ENCODE measurements at places on chromosomes 6 and 20.

DNA sequence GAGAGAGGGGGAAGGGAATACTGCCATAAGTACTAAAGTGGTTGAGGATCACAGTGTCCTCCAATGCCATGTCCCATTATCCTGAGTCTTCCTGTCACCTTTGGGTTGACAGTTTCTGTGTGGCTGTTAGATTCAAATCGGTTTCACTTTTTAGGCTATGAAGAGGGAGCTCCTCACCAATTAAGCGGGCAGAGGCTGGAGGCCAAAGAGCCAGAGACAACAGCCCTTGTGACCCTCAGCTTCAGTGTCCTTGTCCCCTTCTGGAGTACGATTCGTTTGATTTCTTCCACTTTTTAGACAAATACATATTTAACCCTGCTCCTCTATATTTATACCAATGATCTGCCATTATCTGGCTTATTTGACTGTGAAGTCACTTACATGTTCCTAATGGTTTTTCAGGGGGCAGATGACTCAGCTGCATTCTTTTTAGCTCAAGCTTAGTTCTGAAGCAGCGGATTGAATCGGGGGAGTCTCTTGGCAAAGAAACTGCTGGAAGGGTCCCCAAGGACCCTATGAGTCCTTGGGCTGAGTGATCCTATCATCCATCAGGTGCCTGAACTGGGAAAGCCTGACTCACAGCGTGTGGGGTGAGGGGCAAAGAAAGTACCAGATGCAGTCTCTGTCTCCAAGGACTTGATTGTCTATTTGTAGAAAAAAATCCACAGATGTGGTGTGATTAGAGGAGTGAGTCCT lies 18.2 kb downstream of the FERMT1 start:
- DNase-seq = no peak

- DNase-seq = no peak
Measured at GRCh38 chr6:108805611-108806167, 42.5 kb upstream of the ARMC2 start.

- no peak for DNase-seq
Measured at GRCh38 chr6:42227173-42227850, 9.7 kb upstream of the MRPS10 start.

DNA sequence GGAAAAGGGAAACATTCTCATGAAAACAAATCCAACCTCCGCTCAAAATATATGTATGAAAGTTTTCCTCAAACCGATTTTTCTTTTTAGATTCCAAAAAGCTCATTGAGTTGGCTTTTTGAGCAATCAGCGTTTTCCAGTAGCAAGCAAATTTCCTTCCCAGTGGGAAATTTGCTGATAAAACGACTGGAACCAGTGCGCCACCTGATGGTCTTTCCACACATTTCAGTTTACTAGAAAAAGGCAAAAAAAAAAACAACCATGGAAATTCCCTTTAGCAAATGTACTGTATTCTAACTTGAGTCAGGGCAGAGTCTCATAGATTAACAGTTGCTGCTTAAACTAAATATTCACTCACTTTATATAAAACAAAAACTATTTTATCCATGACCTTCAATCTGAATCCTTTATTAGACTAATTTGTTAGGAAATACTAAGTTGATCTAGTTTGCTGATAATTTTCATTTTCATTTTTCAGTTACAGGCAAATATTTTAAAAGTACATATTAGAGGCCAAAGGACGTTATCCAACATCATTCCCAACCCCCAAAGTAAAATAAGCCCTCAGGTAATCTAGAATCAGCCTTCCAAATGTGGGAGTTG lies 271.5 kb downstream of the FOXA2 start:
- DNase-seq = no peak

GRCh38 chr20:9632265-9632664 lies 117.9 kb downstream of the LAMP5 start:
- no peak for DNase-seq

GRCh38 chr20:33811776-33812151 lies 616 bp downstream of the CHMP4B start:
- no peak for DNase-seq

DNA sequence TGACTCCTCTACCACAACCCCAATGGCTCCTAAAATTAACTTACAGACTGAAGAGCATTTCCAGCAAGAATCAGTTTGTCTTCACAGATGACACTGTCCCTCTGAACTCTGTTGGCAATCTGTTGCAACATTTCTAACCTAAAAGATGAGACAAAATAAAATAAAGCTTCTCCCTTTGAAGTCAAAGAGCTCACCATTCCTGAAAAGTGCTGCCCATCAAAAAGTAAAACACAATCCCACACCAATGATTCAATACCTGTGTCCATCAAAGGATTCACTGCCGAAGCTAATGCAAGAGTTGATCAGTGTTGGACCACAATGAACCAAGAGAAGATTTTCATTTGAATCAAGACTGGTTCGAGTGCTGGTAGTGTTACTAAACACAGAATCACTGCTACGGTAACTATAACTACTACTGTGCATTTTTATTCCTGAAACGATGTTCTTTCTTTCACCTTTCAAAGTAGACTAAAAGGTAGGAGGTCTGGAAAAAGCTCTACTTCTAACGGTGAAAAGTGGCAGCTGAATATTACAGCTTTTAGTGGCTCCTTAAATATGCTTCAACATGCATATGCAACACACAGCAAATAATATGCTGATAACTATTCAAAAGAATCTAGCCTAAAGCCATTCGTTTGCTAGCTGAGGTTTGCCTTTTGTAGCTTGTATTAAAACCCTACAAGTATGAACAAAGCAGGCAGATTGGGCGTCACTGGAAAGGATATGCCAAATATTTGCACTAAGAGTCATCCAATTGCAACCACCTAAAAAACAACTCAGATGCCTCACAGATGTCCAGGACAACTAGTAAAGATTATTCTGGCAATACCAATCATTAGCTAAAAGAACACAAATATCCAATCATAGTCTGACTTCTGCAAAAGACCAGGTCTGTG lies at the start of gene DST:
DST (minus strand) TSS at position 524 of the 896 bp plus-strand sequence.
- no peak for DNase-seq

- no peak for DNase-seq
Measured at GRCh38 chr6:158109748-158110147, 58.3 kb downstream of the SERAC1 start.

DNA sequence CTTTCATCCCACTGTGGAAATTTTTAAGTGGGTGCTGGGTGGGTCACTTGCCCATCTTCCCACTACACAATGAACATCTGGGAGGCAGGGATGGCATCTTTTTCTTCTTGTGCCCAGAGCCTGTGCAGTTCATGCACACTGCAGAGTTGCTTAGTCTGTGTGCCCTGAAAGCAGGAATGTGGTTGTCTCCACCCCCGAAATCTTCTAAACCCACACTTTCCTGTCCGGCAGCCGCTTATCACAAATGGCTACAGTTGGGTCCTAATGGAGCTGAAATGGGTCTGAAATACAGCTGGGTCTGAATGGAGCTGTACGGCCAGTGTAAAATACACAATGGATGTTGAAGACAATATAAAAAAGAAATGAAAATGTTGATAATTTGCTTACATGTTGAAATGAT lies 112.1 kb upstream of the PMEPA1 start:
- no peak for DNase-seq

DNA sequence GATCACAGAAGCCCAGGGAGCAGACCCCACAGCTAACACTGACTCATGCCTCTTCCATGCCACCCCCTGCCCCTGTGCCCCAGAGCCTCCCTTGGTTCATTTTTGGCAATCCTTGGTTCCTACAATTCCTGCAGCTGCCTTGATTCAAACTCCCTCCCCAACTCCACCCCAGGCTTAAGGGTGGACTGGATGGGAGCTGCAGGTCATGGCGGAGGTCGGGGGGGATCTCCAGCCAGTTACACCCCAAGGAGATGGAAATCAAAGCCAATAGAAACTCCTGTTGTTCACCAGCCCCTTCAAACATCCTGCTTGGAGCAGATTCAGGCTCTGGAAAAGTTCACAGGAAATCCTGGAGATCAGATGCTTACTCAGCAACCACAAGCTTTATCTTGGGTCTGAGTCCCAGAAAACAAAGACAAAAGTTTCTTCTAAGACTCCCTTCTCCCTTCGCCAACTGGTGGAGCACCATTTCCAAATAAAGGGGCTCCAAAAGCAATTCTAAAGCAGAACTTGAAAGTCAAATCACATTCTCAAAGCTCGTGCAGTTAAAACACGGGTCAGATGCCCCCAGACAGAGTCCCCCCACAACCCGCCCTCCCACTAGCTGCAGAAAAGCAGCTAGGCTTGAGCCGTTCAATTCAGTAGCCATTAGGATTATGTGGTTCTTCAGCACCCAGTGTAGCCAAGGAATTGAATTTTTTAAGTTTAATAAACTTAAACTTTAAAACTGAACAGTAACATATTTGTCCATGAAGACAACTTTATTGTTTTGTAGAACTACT lies 149.5 kb downstream of the ANKRD60 start:
- DNase-seq = no peak

Data from activated CD4-positive, alpha-beta memory T cell treated with anti-CD3 and anti-CD28 coated beads, Interleukin-2, amount 10 ng/mL, durations not matched to agents 7 days and 5 days (primary cell).